GM13977 (cell line): ENCODE measurements at places on chromosomes 3 and 15.
A peak's percentile ranks its signal among the peaks of the same experiment; 100 is the strongest.

GRCh38 chr15:57387564-57388076, 11.3 kb downstream of the CGNL1 start:
- no peak for DNase-seq

DNA sequence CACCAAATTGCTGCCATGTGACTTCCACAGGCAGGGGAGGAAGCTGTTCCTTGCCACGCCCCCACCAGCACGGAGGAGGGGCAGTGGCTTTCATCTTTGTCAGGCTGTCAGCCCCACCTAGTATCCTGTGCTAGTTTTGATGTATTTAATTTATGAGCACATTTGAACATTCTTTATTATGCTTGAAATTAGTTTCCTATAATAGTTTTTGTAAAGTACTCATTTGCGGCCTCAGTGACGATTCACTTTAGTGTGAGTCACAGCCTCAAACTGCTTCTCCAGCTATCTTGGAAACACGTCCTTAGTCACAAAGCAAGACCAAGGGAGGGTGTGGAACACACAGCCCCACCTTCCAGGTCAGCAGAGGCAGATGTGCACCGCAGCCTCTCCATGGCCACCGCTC, 239.9 kb upstream of the ATP10A start:
- no peak for DNase-seq

- no peak for DNase-seq
These were observed 10.7 kb upstream of the KLHL25 start for GRCh38 chr15:85805420-85805819.

DNA sequence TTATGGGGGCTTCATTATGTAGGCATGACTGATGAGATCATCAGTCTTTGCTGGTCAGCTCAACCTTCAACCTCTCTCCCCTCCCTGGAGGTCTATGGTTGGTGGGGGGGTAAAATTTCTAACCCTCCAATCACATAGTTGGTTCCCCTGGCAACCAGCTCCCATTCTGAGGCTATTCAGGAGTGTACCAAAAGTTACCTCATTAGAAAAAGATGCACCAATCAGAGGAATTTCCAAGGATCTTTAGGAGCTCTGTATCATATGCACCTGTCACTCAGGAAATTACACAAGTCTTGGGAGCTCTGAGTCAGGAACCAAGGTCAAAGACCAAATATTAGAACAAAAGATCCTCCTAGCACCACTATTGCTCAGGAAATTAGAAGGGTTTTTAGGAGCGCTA, 21.4 kb upstream of the LEO1 start:
- DNase-seq, result no peak

- no peak for DNase-seq
These were observed at the start of gene GABRG3 for GRCh38 chr15:26970712-26971210. GABRG3 (plus strand) TSS chr15:26971181.

- DNase-seq, result no peak
These were observed 13.6 kb downstream of the ZBTB47 start for GRCh38 chr3:42667096-42667522.

- DNase-seq, result no peak
These were observed 39.9 kb downstream of the EEFSEC start for GRCh38 chr3:128193168-128193567.

DNA sequence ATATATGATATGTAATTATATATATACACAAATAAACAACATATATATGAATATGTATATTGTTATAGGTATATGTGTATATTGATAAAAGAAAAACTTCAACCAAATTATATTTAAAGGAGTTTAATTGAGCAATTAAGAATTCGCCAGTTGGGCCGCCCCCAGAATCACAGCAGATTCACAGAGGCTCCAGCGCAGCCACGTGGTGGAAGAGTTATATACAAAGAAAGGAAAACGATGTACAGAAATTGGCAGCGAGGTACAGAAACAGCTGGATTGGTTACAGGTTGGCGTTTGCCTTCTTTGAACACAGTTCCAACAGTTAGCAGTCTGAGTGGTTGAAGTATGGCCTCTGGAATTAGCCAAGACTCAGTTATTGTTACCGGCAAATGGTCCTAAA, 137.3 kb upstream of the SLC24A5 start:
- no peak for DNase-seq

GRCh38 chr3:134904241-134904771, 109.2 kb downstream of the EPHB1 start:
- peak; percentile 78 for DNase-seq

GRCh38 chr3:181715571-181716340, 4.0 kb downstream of the SOX2 start:
- DNase-seq, result no peak

DNA sequence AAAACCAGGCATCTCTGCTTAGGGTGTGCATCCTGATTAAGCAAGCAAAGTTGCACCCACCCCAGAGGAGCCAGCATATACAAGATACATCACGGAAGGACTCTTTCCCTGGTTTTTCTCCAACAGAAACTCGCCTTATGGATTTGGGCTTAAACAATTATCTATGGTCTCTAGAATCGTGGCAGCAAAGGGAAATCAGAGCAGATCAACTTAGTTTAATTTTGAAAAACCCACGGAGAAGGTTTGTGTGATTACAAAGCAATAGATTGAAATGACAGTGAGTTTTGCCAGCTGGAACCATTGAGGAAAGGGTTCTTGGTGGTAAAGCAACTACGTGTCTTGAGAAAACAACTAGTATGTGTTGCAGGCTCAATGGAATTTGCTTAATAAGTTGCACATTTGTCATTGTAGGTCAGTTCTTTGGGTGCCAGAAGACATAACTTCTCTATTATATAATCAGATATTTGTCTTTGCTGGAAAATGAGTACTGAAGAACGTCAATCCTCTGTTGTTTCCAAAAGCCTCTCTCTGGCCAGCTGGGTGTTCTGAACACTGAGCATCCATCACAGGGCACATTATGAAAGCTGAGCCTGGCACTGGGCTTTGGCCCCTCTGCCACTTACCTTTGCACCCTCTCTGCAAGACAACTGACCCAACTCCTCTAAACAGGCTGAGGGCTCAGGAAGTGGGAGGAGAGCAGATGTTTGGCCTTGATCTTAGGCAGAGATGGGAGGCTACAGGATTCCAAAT, 75.7 kb upstream of the FBN1 start:
- no peak for DNase-seq

DNA sequence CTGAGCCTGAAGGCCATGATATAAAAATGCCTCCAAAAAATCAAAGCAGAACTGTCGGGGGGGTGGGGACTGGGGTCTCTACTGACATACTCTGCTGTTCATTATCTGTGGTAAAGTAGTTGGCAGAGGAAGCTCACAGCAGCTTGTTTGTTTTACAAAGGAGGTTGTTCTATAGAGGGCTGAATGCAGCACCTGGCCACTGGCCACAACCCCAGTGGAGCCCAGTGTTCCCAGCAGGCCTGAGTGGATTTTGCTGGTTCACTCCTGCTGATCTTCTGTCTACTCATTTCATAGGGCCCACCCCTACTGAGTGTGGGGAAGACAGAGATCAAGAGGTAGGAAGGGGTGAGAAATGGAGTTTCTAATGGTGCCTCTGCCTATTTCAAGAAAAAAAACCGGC, 125.5 kb downstream of the DIPK2A start:
- DNase-seq, result no peak

DNA sequence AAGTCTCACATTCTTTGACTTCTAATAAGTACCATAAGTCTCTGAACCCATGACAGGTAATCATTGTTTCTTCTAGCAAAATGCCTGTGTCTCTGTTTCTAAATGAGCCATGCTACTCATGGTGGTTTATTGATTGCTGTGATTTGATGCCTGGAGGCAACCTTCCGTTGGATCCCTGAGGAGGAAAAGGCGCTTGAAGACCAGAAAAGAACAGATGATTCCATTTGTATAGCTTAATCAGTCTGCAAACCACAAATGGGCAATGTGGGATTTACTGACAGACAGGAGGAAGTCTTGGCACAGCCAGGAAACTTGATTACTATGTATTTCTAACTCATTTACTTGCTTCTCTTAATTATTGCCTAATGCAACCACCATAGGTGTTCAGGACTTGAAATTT, 103.1 kb upstream of the MRPL3 start:
- no peak for DNase-seq

DNA sequence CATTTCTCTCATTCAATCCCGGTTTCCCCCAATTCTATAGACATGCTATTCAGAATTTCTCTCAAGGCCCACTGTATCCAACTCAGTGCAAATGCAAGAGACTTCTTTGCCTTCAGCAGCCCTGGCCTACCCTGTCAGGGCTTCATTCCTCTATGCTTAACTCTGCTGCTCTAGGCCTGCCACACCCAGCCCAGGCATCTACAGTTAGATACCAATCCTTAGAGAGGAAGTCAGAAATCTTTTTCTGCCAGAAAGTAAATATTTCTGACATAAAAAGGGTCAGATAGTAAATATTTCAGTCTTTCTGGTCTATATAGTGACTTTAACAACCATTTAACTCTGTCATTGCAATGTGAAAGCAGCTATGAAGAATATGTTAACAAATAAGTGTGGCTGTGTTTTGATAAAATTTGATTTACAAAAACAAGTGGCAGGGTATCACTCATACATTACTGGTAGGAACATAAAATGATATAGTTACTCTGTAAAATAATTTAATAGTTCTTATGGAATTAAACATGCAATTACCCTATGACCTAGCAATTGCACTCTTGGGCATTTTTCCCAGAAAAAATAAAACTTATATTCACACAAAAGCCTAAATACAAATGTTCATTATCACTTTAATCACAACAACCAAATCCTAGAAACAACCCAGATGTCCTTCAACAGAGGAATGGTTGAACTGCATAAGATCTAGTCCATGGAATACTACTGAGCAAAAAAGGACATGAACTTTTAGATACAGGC, 942.0 kb downstream of the SQOR start:
- DNase-seq, result no peak

GRCh38 chr3:196684548-196685407, 27.3 kb downstream of the CEP19 start:
- peak; percentile 84 for DNase-seq

DNA sequence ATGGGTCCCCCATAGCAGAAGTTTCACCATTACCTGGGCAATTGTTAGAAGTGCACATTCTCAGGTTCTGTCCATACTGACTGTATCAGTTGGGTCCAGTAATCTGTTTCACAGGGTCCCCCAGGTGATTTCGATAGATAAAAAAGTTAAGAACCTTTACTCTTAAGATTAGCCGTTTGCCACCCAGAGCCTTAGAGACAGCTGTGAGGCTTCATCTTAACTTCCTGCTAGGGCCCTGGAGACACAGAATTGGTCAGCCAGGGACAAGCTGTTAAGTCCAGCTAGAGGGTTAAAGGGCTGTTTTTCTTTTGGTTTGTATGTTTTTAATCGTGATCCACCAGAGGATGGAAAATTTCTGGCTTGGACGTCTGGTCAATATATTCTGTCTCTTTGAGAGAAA, 6.7 kb downstream of the FAM162A start:
- no peak for DNase-seq

- no peak for DNase-seq
These were observed 546.8 kb upstream of the EPHA6 start for GRCh38 chr3:96267577-96267976.

- DNase-seq, result no peak
These were observed 165.8 kb upstream of the SLC2A2 start for GRCh38 chr3:171192176-171192854.

GRCh38 chr3:60578936-60579335, 672.3 kb downstream of the FHIT start:
- DNase-seq, result no peak

DNA sequence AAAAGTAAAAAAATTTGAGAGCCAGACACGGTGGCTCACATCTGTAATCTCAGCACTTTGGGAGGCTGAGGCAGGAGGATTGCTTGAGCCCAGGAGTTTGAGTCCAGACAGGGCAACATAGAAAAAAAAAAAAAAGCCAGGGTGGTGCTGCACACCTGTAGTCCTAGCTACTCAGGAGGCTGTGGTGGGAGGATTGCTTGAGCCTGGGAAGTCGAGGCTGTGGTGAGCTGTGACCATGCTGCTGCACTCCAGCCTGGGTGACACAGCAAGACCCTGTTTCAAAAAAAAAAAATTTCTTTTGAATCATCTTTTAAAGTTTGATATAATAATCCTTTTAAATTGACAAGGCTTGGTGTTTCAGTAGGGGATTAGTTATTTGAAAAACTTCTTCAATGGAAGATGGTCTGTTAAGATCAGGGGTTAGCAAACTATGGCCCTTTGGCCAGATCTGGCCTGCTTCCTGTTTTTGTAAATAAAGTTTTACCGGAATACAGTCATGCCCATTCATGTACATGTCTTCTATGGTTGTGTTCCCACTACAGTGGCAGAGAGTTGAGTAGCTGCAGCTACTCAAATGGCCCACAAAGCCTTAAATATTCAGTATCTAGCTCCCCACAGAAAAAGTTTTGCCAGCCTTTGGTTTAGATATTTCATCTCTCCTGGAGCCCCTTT, 28.9 kb downstream of the CDAN1 start:
- DNase-seq, result no peak

- DNase-seq, result no peak
These were observed 55.0 kb downstream of the TMEM39A start for GRCh38 chr3:119408243-119408950.

- DNase-seq, result no peak
These were observed 6.9 kb downstream of the INAFM2 start for GRCh38 chr15:40330368-40330836.

DNA sequence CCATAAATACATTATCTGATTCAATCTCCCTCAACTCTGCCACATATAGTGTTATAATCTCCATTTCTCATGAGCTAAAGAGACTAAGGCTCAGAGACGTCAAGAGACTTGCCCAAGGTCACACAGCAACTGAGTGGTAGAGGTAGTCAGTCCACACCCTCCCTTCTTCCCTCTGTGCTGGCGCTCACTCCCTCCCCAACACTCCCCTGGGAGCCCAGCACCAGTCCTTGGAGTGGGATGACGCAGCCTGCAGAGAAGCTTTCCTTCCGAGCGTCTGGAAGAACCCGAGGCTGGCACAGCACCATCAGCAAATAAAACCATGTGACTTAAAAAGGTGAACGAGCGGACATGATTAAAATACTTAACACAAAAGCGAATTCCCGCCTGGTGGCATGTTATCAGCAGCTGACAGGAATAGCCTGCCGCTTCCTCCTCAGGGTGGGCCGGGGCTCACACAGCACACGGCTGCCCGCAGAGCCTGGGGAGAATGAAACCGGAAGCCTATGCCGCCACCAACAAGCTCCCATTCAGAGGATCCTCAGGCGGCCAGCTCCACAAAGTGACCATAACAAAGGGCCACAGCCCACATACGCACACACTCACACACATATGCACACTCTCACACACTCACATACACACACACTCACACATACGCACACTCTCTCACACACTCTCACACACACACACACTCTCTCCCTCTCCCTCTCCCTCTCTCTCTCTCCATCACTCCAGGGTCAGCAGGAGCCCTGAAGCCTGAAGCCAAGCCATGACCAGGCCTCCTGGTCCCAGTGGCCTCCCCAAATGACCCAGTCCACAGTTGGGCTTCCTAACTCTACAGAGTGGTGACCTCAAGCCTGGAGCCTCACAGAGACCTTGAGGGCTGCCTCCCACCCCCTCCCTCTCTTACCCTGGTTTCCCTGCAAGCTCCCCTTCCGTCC, 120.5 kb downstream of the XXYLT1 start:
- DNase-seq, result no peak

DNA sequence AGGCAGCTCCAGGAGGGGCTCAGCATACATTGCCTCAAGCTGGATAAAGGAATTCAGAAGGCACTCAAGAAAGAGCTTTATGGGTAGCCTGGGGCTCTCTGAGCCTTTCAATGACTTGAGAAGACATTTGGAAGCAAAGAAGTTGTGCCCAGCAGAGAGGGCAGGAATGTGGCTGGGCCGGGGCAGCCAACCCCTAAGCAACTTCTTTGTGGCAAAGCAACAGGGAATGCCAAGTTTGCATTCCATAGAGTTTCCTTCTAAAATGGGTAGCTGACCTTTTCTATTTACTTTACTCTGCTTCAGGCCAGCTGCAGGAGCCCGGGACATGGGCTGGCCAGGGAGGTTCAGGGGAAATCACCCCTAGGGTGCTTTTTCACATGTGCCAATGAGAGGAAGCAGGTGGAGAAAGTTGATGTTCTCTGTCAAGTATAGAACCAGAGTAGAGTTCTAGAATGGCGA, 45.6 kb downstream of the CCDC12 start:
- no peak for DNase-seq
